NCI-H1436 treated with DMSO at 0.1 percent for 48 hours (cell line): ENCODE measurements at places on chromosomes 12 and 14.

DNA sequence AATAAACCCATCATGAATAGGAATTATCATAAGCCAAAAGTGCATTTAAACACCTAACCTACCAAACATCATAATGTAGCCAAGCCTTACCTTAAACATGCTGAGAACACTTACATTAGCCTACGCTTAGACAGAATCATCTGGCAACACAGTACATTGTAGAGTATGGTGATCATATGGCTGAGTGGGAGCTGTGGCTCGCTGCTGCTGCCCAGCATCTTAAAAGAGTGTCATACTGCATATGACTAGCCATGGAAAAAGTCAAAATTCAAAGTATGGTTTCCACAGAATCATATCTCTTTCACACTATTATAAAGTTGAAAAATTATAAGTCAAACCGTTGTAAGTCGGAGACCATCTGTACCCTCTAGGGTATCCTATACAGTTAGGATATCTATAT is 32.0 kb upstream of the PRPF39 start:
- DNase-seq = no peak

DNA sequence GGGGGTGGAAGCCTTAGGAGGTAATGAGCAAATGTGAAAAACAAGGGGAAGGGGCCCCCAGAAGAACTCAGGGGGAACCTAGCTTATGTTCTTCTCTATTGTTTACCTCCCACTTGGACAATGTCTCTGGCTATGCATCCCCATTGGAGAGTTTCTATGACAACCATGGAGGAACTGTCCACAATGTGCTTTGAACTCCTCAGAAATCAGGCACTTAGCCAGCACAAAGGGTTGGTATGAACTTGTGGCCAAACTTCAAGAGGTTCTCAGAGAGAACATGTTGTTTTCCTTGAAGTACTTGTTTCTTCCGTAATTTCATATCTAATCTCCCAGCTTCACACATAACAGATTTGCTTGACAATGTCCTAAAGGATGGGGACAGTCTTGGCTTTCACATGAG is 202.8 kb upstream of the PELI2 start:
- no peak for DNase-seq

- no peak for DNase-seq
Measured at GRCh38 chr12:76312315-76312714, 35.9 kb downstream of the BBS10 start.

DNA sequence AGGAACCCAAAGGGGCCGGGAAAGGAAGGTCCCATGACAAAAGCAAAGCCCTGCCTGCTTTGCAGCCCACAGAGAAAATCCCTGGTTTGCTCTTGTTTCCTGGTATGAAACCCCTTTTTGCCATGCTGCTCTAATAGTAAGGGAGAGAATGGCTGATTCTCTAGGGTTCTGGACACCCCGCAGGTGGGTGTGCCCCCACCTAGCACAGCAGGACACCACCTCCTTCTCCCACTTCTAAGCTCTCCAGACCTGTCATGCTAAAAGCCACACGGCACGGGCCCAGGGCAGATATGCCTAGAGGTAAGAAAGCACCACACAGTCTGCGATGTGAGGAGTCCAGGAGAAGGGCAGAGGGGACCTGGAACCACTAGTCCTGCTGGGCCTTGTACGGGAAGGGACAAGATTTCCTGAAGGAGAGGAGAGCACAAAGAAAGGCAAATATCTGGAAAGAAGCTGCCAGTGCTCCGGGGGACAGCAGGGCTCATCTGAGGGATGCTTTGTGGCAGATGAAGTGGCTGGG is 113.3 kb downstream of the BCL11B start:
- no peak for DNase-seq

DNA sequence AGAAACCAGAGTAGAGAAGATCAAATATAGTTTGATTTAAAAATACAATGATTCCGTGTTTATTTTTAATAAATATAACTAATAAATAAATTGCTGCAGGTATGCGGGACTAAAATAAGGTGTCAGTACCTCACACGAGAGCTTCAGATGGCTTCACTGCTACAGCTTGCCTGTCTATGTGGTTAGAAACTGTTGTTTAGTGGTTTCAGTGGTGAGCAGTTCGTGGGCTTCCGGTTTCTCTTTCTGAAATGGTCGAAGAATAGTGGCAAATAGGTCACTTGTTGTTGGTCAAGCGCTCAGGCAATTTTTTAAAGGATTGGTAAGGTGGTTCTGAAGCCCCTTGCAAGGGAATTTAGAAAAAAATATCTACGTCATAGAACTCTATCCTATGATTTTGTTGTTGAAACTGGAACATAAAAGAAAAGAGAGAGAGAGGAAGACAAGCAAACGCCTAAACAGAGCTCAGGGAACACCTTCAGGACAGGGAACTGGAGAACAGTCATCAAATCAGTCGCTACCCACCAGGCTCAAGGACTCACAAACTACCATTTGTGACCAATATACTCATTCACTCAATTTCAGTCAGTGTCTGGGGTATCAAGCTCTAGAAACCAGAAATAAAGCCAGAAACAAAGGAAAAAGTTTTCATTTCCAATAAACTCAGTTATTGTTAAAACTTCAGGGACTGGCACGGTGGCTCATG is 31.3 kb downstream of the GABARAPL1 start:
- no peak for DNase-seq

DNA sequence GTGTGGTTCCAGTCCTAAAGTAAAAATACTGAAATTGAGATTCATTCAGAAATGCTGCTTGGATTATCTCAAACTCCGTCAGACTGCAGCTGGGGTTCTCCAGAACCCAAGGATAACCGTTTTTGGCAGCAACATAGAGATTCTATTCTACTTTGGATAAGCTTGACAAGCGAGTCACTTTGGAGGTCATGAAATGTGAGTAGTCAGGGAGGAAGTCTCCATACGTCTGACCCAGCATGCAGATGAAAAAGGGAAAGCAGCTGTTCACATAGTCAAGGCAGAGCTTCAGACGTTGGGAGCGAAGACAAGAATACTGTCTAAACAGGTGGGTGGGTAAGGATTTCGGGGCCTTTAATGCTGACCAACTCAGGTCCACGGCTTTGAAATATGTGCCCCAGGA is 14.9 kb upstream of the HSP90B1 start:
- no peak for DNase-seq

GRCh38 chr14:34522496-34522895 is 17.0 kb downstream of the EAPP start:
- no peak for DNase-seq

DNA sequence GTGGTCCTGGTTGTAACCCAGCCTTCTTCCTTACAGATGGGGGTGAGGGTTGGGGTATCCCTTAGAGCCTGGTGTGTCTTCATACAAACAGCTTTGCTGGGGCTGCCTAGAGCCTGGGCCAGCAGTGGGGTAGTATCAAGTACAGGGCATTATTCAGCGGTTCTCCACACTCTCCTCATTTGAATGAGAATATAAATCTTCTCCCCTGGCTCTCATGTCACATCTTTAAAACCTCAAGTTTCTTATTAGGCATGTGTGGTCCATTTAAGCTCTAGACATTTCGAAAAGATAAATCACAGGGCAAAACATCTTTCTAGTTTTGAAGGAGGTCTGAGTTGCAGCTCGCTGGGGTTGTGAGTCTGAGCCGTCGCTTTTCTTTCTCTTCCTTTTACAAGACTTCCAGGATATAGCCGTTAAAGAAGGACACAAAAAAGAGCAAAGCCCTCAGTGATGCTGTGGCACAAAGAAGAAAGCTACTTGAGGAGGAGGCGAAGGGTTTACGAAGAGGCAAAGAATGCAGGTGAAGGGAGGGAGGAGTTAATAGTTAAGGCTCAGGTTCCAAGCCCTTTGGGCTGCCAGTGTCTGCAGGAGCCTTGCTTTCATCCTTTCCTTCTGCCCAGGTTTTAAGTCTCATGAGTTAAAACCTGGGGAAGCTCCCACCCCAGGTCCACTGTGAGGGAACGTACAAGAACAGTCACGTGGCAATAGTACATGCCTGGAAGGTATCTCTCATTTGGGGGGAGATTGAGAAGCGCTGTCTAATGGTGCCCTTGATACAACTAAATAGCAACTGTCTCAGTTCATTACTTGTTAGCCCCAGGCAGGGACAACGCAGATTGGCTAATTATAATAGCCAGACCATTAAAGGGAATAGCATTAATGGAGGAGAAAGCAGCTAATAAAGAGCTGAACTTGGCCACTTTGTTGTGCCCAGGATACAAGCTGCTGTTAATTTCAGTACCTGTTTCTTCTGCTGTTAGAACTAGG is 94.2 kb downstream of the ETV6 start:
- DNase-seq = no peak

- no peak for DNase-seq
Measured at GRCh38 chr12:45615268-45615667, 114.2 kb upstream of the ARID2 start.

- no peak for DNase-seq
Measured at GRCh38 chr12:93079271-93079670, 150.2 kb upstream of the EEA1 start.

DNA sequence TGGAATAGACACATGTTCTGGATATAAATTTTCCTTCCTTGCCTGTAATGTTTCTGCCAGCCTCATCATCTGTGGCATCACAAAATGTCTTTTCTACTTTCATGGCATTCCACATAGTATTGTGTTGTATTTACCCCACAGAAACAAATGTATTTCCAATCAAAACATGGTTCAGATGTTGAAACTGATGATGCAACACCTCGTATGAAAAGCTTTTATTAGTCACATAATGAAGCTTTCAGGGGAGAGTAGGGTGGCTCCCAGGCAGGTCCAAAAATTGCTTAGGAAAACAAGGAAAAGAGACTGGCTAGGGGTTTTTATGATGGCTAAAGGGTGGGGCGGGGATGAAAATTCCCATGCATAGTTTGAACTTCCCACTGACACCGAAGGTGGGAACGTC is 29.1 kb upstream of the ZNF641 start:
- no peak for DNase-seq

DNA sequence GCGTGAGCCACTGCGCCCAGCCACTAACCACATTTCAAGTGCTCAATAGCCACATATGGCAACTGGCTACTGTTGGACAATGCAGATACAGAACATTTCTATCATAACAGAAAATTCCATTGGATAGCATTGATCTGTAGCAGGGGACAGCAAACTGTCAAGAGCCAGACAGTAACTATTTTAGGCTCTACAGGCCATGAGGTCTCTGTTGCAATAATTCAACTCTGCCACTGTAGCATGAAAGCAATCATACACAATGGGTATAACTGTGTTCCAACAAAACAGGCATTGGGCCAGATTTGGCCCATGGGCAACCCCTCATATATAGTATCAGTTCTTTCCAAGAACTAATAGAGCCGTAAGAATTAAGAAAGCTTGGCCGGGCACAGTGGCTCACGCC is 8.0 kb downstream of the CSRNP2 start:
- no peak for DNase-seq

DNA sequence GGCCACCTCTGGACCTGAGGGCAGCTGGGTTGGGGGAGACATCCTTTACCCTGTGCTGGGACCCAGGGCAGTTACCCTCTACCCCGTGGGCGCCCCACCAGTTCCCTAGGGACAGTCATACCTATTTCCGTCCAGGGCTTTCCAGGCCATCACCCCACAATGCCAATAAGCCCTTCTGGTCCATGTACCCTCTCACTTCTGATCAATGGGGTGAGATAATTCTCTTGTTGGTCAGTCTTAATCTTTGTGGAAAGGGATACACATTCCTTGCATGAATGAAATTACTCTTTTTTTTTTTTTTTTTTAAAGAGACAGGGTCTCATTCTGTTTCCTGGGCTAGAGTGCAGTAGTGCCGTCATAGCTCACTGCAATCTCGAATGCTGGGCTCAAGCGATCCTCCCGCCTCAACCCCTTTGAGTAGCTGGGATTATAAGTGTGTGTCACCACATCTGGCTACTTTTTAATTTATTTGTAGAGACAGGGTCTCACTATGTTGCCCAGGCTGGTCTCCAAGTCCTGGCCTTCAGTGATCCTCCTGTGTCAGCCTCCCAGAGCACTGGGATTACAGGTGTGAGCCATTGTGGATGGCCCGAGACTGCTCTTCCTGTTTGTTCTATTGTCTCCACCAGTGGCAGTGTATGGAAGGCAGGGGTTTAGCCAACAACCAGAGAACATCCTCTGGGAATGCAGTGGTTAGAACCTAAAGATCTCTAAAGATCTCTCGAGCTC is 46.3 kb upstream of the STON2 start:
- no peak for DNase-seq

DNA sequence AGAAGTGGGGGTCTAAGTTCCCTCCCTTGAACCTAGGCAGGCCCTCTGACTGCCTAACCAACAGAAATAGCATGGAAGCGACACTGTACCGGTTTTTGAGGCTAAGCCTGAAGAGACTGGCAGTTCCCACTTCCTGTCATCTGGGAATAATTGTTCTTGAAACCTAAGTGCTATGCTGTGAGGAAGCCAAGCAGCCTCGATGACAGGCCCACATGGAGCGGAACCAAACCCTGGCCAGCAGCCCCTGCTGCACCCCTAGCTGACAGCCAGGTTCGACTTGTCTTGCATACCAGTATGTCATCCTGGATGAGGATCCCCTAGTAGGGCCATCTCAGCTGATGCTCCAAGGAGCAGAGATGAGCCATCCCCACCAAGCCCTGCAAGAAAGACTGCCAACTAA is 6.4 kb upstream of the GPR68 start:
- no peak for DNase-seq

- DNase-seq = no peak
Measured at GRCh38 chr12:3730111-3730510, 22.8 kb downstream of the CRACR2A start.

GRCh38 chr12:104219908-104220404 is 4.4 kb downstream of the TXNRD1 start:
- peak; percentile 96 for DNase-seq

GRCh38 chr12:9156119-9156518 is 40.4 kb upstream of the A2M start:
- DNase-seq = no peak

DNA sequence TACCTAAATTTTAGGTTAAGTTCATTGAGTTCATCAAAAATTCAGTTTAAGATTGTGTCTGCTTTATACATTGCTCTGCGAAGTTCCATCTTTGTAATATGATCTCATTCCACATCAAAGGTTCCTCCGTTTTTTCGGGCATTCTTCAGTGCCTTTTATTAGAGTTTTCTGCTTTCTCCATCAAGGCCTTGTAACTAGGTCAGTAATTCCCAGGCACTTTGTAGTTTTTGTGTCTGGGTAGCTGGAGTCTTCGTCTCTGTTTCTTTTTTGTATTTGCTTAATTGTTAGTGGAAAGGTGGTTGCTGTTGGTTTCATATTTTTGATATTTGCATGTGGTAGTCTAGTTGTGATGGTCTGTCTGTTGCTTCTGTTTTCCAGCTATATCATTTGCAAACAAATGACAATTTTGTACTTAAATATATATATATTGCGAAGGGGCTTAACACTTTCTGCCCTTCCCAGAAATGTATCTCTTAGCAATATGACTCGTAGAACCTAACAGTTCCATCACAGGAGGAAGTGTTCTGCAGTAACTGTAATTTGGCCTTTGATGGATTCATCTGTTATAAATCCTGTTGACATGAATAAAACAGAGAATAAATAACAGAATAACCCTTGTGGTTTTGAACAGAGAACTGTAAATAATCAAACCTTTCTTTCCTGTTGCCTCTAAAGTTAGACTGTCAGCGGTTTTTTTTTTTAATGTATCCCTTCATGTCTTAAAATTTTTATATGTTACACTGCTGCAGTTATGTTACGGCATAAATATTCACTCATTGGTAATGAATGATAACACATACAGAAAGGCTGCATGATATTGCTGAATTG is 88.4 kb upstream of the DYNC1H1 start:
- no peak for DNase-seq
